Suppressor macrophage treated with lipopolysaccharide for 1 hour (primary cell): ENCODE measurements at places on chromosomes 3 and 15.

GRCh38 chr15:76368122-76368621 is 31.6 kb downstream of the ISL2 start:
- no peak for DNase-seq

GRCh38 chr3:130895690-130896488 is 2.0 kb downstream of the ATP2C1 start:
- DNase-seq, result no peak

- DNase-seq, result peak; percentile 48
Observed at GRCh38 chr3:197224034-197224444, 74.4 kb downstream of the DLG1 start.

DNA sequence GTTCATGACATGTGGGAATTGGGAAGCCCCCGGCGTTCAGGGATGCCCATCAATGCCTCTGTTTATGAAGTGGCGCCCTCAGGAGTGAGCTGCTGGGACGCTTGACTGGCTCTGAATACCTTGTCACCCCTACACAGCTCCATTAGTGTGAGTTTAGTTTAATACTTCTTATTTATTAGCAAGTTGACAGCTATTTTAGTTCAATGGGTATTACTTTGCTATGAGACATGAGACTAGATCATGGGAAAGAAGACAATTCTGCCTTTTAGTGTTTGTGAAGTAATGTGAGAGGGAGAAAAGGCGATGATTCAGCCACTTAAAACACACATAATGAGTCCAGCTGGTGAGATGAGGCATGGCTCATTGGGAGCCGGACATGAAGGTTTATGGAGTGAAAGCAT is 678.5 kb downstream of the NR2F2 start:
- DNase-seq, result no peak

GRCh38 chr3:17195192-17195611 is 310.4 kb downstream of the PLCL2 start:
- DNase-seq, result peak; percentile 16

- DNase-seq, result no peak
Observed at GRCh38 chr15:31285772-31286261, 40.8 kb upstream of the KLF13 start.

GRCh38 chr3:182460303-182460702 is 333.0 kb upstream of the ATP11B start:
- no peak for DNase-seq

DNA sequence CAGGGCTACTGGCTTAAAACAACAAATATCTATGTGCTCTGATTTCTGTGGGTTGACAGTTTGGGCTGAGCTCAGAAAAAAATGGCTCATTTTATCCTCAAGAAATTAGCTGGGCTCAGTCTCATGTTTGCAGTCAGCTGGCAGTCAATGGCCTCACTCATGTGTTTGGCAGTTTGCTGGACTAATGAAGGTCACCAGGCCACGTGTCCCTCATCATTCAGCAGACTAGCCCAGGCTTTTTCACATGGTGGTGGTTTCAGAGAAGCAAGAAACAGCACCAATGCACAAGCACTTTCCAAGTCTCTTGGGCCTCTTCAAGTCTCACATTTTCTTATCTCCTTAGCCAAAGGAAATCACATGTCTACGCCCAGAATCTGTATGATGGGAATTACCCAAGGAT is 478.3 kb upstream of the PPP2R3A start:
- no peak for DNase-seq

GRCh38 chr3:134903837-134904236 is 108.8 kb downstream of the EPHB1 start:
- DNase-seq, result no peak

- no peak for DNase-seq
Observed at GRCh38 chr3:99638167-99638948, at the start of gene COL8A1. COL8A1 (plus strand) TSS chr3:99638594; CDS start chr3:99790683, 152,089 bp downstream.

DNA sequence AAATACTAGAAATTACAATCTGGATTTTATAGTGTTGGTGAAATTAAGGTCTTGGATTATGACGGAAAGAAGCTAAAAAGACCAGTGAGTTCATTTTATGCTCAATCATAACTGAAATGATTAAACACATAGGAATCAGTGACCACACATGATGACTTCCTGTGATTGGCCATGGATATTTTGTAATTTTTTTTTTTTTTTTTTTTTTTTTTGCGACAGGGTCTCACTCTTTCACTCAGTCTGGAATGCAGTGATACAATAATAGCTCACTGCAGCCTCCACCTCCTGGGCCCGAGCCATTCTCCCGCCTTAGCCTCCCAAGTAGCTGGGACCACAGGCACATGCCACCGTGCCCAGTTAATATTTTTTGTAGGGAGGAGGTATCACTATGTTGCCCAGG is 47.4 kb downstream of the PAQR5 start:
- DNase-seq, result no peak

- no peak for DNase-seq
Observed at GRCh38 chr3:114660808-114661207, 367.0 kb downstream of the TIGIT start.

DNA sequence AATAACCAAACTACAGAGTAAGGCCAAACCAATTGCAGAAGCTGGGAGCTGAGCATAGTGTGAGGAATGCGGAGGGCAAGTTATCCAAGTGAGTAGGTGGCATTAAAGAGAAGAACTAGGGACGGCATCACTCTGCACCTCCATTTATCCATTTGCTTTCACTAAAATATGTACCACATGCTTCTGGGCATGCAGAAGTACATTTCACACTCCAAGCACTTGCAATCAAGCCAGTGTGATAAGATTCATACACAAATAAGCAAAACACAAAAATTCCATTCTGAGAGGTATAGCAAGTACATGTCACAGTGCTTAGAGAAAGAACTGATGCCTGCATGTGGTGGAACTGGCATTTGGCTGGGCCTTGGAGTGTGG is 81.1 kb downstream of the CCNL1 start:
- DNase-seq, result no peak
